Posterior vena cava (tissue), 2 donors: ENCODE measurements at places on chromosomes 5 and 9.

DNA sequence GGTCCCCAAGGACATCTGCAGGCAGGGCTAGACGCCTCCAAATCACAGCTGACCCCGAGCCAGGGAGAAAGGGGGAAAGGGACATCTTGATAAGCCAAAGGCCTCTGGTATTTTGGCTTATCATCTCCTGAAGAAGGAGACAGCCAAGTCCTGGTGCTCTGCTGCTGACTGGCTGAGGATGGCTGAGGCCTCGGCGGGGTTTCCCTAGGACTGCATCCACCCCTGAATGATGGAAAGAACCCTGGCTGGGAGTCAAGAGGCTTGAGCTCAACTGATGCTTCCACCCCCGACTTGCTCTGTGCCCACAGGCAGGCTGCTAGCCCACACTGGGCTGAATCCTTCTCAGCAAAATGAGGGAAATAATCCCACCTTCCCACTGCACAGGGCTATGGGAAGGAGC lies 30.9 kb upstream of the HRH2 start:
- DNase-seq = no peak

DNA sequence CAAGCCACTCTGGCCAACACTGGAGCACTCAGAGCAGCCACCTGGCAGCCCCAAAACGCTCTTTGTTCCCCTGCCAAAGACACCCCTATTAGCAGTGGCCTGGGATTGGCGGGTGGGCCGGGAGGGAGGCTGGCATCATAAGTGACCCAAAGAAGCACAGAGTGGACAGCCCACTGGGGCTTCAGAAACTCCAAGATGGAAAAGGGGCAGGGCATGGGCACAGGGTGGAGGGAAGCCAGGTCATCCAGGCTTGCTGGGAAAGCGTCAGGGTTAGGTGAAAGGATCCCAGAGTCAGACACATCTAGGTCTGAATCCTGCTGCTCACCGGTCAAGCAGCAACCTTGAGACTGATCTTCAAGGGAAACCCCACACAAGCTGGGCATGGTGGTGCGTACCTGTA lies 14.8 kb downstream of the EEIG1 start:
- no peak for DNase-seq

DNA sequence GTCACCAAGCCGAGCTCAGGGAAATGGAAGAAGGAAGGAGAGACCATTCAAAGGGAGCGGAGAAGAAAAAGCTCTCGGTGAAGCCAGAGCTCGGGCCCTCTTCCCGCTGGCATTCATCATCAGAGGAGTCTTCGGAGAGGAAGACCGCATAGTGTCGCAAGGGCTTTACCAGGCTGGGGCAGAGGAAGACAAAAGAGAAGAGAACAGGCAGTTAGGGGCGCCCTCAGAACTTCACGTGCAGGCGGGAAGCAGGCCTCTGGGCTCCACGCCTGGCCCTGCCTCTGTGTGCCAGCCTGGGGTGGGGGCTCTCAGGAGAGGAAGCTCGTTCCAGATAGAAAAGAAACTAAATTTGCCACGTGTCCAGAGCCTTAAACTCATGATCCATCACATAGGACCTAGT lies 31.7 kb downstream of the CRB2 start:
- DNase-seq = no peak

- DNase-seq = no peak
Observed at GRCh38 chr5:154517181-154517580, 39.2 kb upstream of the HAND1 start.

- no peak for DNase-seq
Observed at GRCh38 chr9:36713515-36714490, 141.1 kb downstream of the MELK start.

- no peak for DNase-seq
Observed at GRCh38 chr9:98031935-98032334, 24.6 kb upstream of the NANS start.

DNA sequence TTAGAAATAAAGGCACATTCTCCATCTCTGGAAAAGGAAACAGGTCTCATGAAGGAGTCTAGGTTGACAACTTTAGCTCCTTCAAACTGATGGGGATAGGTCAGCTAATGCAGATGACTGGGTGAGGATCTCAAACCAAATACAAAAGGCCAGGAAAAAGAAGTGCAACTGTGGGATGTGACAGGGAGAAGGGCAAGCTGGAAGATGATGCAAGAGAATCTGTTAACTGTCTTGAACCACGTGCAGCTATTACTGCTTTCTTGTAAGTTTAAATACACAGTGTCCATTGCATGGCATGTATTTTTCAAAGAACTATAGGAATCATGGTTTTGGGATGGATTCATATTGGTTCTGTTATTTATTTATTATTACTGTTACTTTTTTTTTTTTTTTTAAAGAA lies 331.8 kb downstream of the NDUFS4 start:
- DNase-seq = no peak

DNA sequence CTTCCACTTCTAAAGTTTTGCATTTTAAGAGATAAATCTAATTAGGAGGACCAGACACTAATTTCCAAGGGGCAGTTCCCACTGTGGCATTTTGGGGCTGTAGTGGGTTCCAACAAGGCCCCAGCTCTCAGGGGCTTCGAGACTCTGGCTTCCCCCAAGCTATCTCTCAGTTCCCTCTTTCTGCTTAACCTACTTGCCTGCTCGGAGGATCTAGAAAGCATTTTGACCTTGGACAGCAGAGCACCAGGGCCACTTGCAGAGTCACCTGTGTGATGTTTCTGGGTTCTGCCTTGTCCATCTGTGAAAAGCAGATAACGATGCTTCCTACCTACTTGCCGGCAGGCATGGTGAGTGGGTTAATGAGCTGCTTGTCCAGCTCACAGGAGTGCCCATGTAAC lies 175.4 kb downstream of the MED10 start:
- no peak for DNase-seq

DNA sequence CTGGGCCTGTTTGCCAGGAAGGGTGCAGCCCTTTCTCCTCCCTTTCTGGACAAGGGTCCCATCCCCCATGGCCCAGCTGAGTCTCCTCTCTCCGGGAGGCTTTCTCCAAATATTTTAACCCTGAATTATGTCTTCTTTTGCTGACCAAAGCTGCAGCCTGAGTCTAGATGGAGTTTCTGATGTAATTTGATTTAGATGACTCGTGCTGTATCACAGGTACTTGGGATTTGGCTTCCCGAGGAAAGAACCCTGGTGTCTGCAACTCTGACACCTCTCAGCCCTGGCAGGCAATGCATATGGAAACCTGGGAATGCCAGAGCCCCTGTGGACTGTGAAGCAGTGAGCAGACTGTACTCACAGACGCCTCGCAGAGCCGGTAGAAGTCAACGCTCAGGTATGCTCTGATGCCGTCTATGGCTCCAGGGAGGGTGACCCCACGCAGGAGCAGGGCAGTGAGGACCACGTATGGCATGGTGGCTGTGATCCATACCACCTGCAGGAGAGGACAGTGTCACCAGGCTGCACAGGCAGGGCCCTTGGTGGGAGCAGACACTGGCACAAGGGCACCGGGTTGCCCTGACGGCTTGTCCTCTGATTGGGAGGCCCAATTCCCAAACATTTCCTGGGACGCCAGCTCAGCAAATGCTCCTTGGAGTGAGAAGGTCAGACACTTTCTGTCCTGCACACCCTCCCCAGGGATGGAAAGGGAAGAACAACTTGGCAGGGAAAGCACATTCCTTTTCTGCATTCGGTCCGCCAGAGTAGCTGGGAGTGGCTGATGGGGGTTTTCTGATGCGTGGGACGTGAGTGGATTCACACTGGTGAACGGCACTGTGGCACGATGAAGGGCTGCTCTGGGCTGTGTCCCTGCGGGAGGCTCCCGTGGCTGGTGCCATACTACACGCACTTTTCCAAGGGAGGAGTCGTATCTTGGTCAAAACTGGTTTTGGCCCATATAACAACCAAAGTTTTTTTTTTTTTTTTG lies 24.7 kb downstream of the SLC6A3 start:
- DNase-seq = peak; percentile 76

DNA sequence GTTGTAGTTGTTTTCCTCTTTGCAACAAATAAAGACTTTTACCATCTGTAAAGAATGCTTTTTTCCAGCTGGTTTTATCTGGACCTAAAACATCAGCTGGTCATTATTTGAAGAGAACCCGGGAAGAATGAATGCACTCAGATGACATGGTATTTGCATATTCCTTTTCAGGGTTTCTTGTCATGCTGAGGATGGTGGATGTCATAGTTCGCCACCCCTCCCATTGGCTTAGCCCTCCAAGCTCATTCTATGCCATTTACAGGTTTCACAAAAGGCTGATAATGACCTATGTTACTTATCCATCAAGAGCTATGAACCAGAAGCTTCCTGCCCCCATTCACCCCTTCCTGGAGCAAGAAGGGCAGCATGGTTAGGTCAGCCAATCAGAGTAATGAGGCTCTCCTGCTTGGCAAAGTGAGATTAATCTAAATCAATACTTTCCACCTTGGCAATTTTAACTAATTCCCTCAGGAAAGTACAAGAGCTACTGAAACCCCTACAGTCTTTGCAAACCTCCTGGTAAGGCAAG lies 440.5 kb upstream of the TLE4 start:
- no peak for DNase-seq

- DNase-seq = no peak
Observed at GRCh38 chr5:5315068-5315980, 107.2 kb upstream of the ICE1 start.

- DNase-seq = peak; percentile 96
Observed at GRCh38 chr5:172833686-172834414, at the start of gene ERGIC1. Gene ERGIC1 (plus strand): TSS chr5:172834251. CDS start chr5:172834414, 163 bp downstream.

DNA sequence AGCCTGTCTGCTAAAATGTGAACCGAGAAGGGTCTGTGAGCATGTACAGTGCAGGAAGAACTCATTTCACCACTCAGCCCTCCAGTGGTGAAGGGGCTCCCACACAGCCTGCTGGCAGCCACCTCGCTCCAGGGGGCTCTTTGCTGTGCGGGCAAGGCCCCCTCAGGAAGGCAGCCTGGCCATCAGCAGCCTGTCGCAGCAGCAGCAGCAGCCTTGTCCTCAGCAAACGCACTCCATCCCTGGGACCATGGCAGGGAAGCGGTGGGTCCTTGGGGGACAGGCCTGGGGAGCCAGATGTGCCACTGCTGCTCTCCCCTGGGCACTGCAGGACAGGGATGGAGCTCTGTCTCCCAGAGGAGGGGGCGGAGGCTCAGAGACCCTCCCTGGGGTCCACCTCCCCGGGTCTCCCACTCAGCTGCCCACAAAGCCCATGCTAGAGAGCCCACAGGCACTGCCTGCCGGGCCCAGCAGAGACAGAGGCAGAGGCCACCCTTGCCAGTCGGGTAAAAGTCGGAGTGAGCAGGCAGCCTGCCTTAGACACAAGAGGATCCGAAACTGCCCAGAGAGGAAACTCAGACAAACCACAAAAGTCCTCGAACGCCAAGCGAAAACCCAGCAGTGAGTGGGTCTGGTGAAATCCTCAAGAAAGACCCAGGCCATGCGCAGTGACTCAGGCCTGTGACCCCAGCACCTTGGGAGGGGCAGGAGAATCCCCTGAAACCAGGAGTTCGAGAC lies 8.0 kb downstream of the BRD3 start:
- peak; percentile 78 for DNase-seq

DNA sequence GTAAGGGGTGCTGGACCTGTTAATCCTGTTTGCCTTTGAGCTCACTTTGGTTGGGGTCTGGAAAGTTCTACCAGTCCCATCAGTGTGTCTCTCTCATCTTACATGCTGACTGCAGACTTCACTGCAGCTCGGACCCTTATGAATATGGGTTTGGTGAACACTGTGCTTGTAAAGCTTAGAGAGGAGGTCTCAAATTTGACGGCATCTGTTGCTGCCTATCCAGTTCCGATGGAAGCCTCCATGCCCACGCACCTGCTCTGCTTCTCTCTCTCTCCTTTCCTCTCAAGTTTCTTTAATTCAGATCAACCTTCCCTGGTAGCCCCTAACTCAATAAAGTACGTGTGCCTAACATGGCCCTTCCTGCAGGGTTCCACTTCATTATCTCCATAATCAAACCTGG lies 217.9 kb downstream of the HSPA4 start:
- DNase-seq = no peak

GRCh38 chr5:135584918-135585317 lies 6.1 kb upstream of the CXCL14 start:
- DNase-seq = no peak

GRCh38 chr9:6566409-6567139 lies 79.0 kb downstream of the GLDC start:
- peak; percentile 88 for DNase-seq

GRCh38 chr9:13033959-13034693 lies 245.4 kb downstream of the MPDZ start:
- DNase-seq = peak; percentile 86

GRCh38 chr9:74609671-74610405 lies 112.7 kb downstream of the RORB start:
- no peak for DNase-seq

GRCh38 chr5:75839547-75839946 lies 122.3 kb upstream of the POC5 start:
- no peak for DNase-seq

- no peak for DNase-seq
Observed at GRCh38 chr9:108282872-108283271, 572.9 kb downstream of the ACTL7B start.

DNA sequence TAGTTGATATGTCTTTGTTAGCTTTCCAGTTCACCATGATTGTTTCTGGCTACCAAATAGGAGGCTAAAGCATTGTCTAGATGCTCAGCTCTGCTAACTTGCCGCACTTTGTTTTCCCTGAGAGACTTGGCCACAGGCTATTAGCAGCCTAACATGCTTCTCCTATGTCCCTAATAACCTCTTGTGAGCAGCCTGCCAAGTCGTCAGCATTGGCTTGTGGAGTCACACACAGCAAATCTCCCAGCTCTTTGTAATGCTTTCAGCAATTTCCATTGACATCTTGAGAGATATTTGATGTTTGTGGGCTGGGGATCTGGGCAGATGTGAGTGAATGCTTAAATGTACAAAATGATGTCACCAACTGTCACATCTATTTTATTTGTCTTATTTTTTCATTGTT lies 346.9 kb downstream of the KDM4C start:
- DNase-seq = no peak

DNA sequence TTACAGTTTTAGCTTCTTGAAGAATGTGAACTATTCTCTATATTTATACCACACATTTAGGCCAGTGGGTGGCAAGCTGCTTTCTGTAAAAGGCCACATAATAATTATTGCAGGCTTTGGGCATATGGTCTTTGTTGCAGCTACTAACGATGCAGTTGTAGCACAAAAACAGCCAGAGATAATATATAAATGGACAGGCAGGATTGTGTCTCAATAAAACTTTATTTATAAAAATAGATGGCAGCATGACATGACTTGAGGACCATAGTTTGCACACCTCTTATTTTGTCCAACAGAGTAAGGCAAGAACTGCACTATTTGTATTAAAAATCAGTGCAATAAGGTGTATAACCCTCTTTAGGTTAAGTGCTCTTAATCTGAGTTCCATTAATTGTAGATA lies 415.0 kb downstream of the ANXA1 start:
- DNase-seq = no peak

DNA sequence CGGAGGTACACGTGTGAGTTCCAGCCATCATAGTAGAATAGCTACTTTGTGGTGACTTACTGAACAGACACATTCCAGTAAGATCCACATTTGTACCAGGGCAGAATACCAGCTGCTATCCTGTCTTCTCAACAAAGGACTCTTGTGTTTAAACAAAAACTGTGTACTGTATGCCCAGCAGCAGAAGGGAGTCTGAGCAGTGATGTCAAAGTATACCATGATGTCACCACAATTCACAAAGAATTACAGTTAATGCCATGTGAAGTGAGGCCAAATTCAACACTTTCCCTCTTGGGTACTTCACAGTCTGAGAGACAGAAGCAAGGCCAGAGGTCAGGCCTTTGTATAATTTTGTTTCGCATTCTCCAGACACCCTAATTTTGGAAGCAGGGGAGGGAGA lies 137.0 kb downstream of the ADAMTSL1 start:
- no peak for DNase-seq

- no peak for DNase-seq
Observed at GRCh38 chr9:125272697-125273096, 11.1 kb downstream of the GAPVD1 start.
